ENCODE measurements at places on chromosomes 2 and 18.

GRCh38 chr18:12840382-12840781 is 43.7 kb downstream of the PTPN2 start:
- no peak for DNase-seq

DNA sequence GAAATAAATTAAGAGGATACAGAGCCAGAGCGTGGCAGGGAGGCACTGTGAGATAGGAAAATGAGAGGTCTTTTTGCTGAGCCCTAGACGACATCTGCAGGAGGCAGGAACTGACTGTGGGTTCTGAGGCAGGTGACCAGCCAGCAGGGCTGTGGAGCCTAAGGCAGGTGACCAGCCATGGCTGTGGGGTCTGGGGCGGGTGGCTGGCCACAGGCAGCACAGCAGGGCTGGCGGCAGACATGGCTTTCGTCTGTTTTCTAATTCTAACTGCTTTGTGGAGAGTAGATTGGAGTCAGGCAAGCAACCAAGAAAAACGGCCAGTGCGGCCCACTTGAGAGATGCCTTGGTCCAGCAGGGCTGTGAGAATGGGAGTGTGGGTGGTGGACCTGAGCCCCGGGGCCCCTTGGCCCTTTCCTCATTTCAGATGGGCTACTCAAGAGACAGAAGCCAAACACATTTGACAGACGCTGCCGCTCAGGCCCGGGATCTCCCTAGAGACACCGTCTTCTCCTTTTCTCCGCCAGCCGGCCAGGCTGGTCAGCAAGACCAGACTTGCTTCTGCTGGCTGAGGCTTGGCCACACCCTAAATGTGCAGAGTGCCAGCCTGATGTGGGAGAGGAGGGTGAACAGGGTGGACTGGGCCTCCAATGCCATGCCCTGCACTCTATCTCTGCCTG is 19.7 kb upstream of the GNAL start:
- no peak for DNase-seq

GRCh38 chr18:21112543-21113105 is 1.0 kb upstream of the ROCK1 start:
- no peak for DNase-seq

DNA sequence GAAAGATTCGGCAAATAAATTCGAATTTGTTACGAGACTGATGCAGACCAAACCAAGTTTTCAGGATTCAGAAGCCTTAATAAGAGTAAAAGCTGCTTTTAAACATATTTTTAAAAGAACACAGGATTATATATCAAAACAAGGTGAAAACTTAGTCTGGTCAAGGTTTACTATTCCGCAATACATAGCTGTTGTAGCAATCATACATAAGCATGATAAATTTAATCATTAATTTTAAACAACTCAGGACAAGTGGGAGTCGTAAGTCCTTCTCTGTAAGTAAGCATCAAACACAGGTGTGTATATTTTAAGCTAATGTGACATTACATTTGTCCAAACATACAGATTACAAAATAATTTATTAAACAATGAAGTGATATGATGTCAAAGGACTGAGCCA is 57.7 kb downstream of the PUM2 start:
- DNase-seq, result no peak

GRCh38 chr2:218406949-218407618 is 7.4 kb downstream of the CTDSP1 start:
- DNase-seq, result peak; percentile 34

GRCh38 chr2:55111570-55112228 is 61.4 kb upstream of the RTN4 start:
- peak; percentile 73 for DNase-seq

GRCh38 chr2:60549928-60550177 is 3.6 kb downstream of the BCL11A start:
- DNase-seq, result no peak

- DNase-seq, result no peak
These were observed 144.9 kb downstream of the KCTD1 start for GRCh38 chr18:26403491-26403890.

DNA sequence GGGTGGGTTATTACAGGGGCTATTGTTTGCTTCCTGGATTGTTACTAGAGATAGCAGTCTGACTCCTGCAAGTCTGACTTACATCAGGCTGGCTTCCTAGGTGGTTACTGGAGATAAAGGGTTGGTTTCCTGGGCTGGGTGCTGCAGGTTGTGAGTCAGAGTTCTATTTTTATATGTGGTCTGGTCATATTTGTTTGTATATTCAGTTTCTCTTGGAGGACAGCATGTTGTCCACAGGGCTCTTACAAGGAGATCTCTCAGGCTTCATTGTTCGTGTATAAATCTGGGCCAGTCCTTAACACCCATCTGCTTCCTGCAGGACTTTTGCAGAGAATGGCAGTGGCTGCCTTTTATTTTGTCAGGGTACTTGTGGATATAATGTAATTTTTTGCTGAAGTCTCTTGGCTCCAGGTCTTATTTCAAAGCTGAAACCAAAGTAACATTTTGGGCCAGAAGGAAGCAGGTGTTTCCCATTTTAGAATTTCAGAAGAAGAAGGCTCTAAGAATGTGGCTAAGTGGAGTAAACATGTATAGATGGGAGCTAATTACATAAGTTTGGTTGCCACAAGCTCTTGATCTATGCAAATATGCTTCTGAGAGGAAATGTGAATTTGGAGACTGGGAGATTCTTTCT is 65.9 kb upstream of the SLC16A14 start:
- DNase-seq, result peak; percentile 58

DNA sequence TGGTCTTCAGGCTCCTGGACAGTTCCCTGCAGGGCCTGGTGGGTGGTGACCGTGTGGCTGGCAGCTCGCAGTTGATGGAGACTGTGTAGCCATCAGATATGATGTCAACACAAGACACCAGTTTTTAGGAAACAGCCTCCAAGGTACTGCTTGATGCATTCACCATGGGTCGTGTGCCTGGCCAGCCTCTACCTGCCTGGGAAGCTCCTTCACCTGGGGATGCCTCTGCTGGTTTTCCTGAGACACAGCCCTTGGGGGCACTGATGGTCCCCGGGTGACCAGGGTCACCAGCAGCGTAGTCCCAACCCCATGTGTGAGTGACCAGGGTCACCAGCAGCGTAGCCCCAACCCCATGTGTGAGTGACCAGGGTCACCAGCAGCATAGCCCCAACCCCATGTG is 33.6 kb upstream of the KCNG2 start:
- DNase-seq, result no peak

- no peak for DNase-seq
These were observed 173.7 kb downstream of the RAB3GAP1 start for GRCh38 chr2:135225781-135226180.

DNA sequence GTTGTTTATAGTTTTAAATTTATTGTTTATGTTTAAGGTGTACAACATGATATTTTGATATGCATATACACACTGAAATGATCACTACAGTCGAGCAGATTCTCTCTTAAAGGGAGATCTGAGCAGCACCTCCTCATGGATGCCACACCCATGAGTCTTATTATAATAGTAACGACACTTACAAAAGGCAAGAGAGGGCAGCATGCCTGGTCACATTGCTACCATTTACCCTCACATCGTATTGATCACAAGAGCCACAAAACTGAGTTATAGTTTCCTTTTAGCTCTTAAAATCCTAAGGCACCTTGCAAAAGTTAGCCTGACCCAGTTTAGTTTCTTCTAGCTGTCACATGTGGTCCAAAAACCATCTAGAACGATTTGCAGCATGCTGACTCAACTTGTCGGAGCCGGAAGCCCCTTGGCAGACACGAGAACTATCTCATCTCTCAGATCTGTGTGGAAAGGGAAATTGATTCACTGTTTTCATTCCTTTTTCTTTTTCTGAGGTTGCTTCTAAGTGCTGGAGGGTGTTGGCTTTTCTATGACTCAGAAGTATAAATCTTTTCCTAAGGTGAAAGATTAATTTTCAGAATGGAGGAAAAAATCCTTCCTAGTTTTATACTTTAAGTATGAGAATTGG is 85.3 kb downstream of the CDC42EP3 start:
- DNase-seq, result peak; percentile 86

DNA sequence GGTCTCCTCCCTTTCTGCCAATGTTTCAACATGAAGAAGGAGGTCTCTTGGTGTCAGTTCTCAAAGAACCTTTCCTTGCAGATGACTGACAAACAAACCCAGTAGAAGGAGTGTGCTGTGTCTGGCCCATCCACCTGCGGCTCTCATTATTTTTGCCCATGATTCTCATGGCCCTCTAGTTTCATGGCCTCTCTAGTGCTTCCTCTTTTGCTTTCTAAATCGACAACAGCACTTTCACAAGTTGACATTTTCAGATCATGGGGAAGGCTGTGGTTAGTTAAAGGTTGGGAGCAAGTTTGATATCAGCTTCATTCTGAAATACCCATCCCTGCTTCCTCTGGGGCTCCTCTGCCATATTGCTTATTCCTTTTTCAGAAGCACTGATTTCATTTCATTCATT is 805.2 kb downstream of the SLC4A3 start:
- no peak for DNase-seq

GRCh38 chr2:6986912-6987361 is 69.7 kb downstream of the RNF144A start:
- DNase-seq, result no peak

- peak; percentile 61 for DNase-seq
These were observed 27.3 kb downstream of the GKN2 start for GRCh38 chr2:68925295-68925896.

DNA sequence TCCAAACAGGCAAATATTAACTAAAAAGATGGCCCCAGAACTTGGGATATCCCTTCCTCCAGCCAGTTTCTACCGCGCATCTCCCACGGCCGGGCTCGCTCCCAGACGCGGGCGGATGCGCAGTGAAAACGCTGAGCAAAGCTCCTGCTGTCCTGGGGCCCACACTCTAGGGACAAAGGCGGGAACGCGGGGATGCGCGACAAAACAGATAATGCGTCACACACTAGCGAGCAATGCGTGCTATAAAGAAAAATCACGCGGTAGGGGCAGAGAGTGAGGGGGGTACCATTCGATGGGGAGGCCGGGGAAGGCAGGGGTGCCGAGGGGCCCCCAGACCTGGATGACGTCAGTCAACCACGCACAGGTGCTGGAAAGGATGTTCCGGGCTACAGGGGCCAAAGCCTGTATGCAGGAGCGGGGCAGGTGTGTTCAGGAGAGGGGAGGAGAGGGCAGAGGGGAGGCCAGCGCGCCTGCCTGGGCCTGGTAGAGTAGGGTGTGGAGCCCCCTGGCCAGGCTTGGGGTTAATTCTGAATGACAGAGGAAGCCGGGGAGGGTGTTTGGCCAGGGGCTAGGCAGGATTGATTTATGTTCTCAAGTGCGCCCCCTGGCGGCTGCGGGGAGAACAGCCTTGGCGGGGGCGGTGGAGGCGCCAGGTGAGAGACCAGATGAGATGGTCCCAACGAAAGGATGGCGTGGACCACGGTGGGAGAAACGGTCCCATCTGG is 14.9 kb upstream of the ITM2C start:
- peak; percentile 13 for DNase-seq

- DNase-seq, result peak; percentile 90
These were observed 193.0 kb upstream of the NETO1 start for GRCh38 chr18:73060666-73061288.

- no peak for DNase-seq
These were observed 279.1 kb downstream of the ZEB2 start for GRCh38 chr2:144240656-144241339.

GRCh38 chr2:109419960-109420370 is 193.8 kb downstream of the SEPTIN10 start:
- DNase-seq, result no peak

- DNase-seq, result peak; percentile 21
These were observed 1.2 kb upstream of the MZT2A start for GRCh38 chr2:131493199-131493968.

- DNase-seq, result no peak
These were observed 53.0 kb upstream of the ACYP2 start for GRCh38 chr2:54062401-54062800.

- DNase-seq, result no peak
These were observed 59.3 kb upstream of the RFX8 start for GRCh38 chr2:101534149-101534611.

DNA sequence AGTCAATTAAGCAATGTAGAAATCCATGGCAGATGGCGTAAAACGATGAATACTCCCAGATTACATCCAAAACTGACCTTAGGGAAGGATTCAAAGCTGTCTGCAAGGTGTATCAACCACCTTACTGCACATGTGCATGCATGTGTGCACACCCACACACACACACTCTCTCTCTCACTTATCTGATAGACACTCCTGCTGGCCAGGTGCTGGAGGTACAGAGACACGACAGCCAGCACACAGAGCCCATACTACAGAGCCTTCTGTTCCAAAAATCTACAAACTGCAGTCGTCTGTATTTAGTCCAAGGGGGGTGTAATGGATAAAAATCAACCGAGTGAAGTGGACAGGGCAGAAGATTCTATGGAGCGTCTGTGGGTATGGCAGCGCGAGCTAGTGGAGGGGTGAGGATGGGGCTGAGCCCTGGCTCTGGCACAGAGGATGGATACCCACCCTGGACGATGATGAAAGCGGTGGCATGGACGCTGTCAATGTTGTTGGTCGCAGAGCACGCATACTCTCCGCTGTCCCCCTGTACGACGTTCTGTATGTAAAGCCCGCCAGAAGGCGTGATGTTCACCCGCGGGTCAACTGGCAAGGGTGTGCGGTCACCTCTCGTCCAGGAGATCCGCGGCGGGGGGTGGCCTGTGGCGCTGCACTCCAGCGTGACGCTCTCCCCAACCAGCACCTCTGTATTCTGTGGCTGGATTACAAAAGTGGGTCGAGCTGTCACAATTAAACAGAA is 78.4 kb downstream of the PXDN start:
- DNase-seq, result no peak

- DNase-seq, result no peak
These were observed 39.3 kb downstream of the TSHZ1 start for GRCh38 chr18:75249672-75250470.

DNA sequence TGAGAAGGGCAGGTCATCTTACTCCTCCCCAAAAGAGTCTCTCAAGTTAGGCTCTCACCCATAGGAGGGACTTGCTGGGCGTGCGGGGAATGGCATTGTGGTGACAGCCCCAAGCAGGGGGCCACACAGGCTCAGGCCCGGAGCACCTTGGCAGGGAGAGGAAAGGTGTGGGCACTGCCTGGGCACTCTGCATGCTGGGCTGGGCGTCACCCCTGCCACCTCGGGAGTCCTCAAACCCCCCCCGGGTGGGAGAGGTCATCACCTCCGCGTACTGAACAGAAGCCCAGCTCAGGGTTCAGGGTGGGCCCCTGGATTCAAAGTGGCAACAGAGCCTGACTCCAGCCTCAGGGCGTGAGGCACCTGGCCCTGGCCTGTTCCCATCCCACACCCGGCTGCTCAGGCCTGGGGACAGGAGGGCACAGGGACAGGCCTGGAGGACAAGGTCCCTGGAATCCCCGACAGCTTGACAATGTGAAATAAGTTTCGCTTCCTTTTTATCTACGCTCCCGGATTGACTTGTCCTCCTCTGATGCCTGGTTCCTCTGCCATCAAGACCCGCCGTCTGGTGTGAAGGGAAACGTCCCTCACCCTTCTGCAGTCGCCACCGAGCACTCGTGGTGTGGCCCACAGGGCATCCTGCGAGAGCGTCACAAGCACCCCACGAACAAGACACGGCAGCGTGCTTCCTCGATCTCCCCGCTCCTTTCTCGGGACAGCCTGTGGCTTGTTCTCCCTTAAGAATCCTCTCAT is 97.8 kb downstream of the HDAC4 start:
- DNase-seq, result no peak

- DNase-seq, result no peak
These were observed 147.7 kb downstream of the CTNNA2 start for GRCh38 chr2:79660557-79660956.

All from kidney tubule cell (primary cell).